Activated gamma-delta T cell (primary cell): ENCODE measurements at places on chromosomes 13 and 19.

- DNase-seq: no peak
Observed at GRCh38 chr13:46389457-46390451, 2.7 kb upstream of the RUBCNL start.

GRCh38 chr13:27924529-27925141 lies 4.8 kb downstream of the PDX1 start:
- DNase-seq: no peak

GRCh38 chr19:23771316-23771715 lies 12.6 kb upstream of the ZNF681 start:
- DNase-seq: no peak

- DNase-seq: no peak
Observed at GRCh38 chr19:5251096-5252065, 89.2 kb downstream of the PTPRS start.

- DNase-seq: no peak
Observed at GRCh38 chr13:95235974-95236373, 65.3 kb downstream of the ABCC4 start.

GRCh38 chr19:39158646-39159260 lies 33.2 kb downstream of the PAK4 start:
- no peak for DNase-seq

GRCh38 chr13:46896341-46897137 lies at the start of gene HTR2A:
TSS of gene HTR2A (minus strand) at chr13:46897053. CDS start at chr13:46895906, 1,147 bp downstream.
- no peak for DNase-seq

GRCh38 chr19:11375143-11375948 lies 880 bp downstream of the SWSAP1 start:
- DNase-seq: peak; percentile 38

- DNase-seq: no peak
Observed at GRCh38 chr13:108957369-108958012, 328.1 kb downstream of the MYO16 start.

DNA sequence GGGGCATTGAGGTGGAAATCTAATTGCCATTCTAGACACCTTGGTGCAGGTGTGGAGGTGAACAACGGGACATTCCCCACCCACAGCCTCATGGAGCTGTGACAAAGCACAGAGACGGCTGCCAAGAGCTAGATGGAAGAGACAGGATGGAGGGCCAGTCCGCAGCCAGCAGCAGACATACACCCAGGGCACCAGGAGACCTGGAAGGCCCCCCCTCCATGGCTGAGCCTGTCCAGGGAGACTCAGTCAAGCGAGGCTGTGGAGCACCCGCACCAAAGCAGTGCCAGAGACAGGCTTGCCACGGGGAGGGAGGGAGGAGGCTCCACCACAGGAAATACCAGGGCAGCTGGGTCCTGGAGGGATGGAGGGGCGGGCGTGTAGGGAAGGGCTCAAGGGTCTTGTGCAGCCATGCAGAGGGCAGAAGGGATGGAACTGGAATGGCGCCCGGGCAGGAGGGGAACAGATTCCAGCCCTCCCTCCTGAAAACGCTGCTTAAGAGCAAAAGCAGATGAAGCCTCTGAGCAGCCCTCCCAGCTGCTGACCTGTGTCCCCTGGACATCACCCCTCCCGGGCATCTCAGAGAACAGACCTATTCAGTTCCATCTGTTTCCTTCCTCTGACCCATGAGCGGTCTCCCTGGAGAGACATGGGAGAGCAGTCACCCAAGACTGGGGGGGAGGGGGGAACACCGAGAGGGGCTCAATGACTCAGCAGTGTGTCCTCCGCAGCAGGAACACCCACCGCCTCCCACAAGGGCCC lies 14.4 kb downstream of the EPS15L1 start:
- DNase-seq: no peak

- DNase-seq: no peak
Observed at GRCh38 chr19:53872762-53873161, 5.1 kb downstream of the MYADM start.

- DNase-seq: no peak
Observed at GRCh38 chr13:98648686-98649085, 71.8 kb upstream of the STK24 start.

- DNase-seq: no peak
Observed at GRCh38 chr19:3392480-3392879, 26.1 kb downstream of the NFIC start.

- no peak for DNase-seq
Observed at GRCh38 chr13:60629158-60629557, 232.1 kb downstream of the TDRD3 start.

GRCh38 chr19:5154129-5154798 lies 185.4 kb downstream of the KDM4B start:
- DNase-seq: no peak

DNA sequence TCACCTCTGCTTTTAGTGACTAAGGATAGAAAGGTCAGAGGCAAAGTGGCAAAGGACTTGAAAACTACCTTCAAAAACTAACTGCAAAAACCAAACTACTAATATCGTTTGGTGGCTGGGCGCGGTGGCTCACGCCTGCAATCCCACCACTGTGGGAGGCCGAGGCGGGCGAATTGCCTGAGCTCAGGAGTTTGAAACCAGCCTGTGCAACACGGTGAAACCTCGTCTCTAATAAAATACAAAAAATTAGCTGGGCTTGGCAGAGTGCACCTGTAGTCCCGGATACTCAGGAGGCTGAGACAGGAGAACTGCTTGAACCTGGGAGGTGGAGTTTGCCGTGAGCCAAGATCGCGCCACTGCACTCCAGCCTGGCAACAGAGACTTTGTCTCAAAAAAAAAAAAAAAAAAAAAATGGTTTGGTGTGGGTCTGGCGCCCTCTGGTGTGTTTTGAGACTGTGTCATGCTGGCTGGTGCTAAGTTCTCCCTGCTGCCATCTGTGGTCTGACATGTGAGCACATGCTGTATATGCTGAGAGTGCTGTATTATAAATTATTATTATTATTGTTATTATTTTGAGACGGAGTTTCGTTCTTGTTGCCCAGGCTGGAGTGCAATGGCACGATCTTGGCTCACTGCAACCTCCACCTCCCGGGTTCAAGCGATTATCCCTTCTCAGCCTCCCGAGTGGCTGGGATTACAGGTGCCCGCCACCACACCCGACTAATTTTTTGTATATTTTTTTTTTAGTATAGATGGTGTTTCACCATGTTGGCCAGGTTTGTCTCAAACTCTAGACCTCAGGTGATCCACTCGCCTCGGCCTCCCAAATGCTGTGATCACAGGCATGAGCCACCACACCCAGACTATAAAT lies 36.0 kb upstream of the RNF17 start:
- DNase-seq: no peak

- DNase-seq: no peak
Observed at GRCh38 chr13:73293913-73294523, 235.2 kb downstream of the KLF5 start.

DNA sequence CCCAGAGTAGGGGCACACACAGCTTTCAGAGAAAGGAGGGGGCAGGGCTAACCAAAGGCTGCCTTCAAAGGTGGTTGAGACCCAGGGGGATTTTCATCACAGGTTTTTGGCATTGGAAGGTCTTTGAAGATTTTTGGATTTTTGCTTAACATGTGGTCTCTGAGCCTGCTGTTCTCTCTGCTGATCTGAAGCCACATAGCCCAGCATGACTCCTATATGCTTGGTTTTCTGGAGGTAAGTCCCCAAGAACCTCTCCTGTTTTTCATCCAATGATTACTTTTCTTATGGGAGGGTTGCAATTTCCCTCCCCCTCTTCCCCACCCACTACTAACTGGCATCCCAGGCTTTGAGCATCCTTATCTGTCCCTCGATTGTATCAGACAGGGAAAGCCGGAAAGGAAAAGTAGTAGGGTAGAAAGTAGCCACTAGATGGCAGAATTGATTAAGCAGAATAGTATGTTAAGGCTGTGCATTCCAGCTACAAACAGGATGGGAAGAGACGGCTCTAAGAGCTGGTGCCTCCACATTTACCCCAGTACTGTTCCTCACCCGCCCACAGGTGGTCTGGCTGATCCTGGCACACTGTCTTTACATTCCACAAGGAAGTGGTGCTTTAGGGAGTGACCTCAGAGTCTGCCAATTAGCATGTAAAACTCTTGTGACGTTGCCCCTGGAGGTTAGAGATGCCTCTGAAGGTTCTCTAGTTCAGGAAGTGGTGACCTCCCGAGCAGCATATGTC lies 218.9 kb upstream of the EDNRB start:
- no peak for DNase-seq

DNA sequence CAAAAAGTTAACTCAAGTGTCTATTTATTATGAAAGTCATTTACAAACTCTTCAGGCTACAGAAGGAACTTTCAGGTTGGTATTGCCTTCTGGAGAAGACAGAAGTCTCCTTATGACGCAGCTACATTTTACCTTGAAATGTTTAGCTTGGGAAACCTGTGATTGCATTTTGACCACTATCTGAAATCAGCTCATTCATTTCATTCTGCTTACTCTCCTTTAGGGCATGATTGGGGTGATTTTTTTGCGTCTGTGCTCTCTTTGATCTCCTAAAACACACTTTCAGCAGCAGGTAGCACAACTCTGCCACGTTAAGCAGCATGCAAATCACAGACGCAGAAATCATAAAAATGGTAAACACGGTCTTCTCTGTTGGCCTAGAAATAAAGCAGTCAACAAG lies 9.6 kb downstream of the GJB6 start:
- no peak for DNase-seq

GRCh38 chr13:94609196-94609595 lies 7.5 kb downstream of the GPR180 start:
- no peak for DNase-seq

- no peak for DNase-seq
Observed at GRCh38 chr19:31913103-31913661, 432.2 kb upstream of the ZNF507 start.

- no peak for DNase-seq
Observed at GRCh38 chr19:16272945-16273344, 51.7 kb upstream of the KLF2 start.

GRCh38 chr13:93226623-93227279 lies at the start of gene GPC6:
TSS of gene GPC6 (plus strand) at chr13:93226807.
- no peak for DNase-seq

GRCh38 chr13:107138486-107138885 lies 570.5 kb upstream of the ARGLU1 start:
- DNase-seq: no peak

DNA sequence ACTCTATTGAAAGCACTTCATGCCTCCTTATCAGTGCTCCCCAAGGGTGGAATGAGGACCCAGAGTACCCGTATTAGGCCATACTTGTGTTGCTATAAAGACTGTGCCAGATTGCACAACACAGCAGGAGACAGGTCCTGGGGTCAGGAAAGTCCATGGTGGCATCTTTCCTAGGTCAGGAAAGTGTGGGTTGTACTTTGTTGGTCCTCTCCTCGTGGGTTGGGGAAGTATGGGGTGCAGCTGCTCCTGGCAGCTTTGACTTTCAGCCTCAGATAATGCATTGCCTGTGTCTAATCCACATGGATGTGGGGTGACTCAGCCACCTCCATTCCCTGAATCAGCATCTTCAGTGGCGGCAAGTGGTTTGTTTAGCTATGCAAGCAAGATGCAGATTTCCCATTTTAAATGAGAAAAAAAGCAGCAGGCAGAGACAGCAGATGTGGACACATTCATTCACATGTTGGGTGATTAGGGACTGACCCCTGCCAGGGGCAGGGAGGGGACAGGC lies 8.4 kb upstream of the CYP2B6 start:
- no peak for DNase-seq
